GM18507 (cell line): ENCODE measurements at places on chromosomes 13 and 19.

DNA sequence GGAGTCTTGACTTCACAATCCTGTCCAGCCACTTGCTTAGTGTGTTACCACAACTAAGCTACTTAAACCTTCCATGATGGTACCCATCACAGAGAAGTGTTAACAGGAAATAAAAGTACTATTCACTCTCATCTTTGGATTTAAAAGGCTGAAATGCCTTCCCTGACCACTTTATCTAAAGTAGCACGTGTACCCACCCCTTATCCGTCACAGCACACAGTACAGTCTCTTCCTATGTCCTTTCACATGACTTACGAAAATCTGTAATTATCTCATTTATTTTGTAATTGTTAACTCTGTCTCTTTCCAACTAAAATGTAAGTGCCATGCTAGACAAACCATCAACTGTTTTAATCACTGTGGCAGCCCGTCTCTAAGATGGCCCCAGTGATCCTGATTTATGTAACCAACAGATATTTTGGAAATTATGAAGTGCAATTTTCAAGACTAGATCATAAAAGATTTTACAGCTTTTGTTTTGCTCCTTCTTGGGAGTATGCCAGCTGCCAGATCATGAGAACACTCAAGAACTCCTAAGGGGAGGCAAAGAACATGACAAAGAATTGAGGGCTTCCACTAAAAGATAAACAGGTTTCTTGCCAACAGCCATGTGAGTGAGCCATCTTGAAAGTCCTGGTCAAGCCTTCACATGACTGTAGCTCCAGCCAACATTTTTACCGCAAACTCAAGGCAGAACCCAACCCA lies 44.9 kb downstream of the DIAPH3 start:
- DNase-seq, result no peak

DNA sequence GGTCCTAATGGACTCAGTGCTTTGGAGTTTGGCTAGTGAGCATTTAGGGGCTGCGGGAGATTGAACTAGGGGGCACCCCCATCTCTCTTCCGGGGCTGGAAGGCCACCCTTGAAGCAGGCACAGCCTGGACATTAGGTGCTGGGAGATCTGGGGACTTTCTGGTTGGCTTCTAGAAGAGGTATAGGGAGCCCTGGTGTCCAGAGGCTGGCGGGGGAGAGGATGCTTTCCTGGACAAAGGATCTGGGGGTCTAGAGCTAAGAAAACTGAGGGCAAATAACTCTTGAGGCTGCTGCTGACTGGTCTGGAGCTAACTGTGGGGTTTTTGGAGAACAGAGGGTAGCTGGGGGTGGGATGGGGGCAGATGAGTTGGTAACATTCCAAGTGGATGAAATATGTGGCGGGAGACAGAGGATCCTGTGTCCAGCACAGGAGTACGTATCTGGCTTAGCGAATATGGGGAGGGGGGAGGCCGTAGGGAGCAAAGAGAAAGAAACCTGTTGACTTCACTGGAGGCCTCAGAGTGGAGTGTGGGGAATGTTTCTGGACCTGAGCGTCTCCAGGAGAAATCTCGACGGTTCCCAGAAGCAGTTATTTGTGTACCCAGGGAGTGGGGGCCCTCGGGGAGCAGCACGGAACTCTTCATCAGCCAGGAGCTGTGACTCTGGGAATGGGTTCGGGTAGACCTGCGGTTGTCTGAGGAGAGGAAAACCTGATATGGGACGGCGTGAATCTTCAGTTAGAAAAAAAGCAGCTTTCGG lies 1.4 kb downstream of the HNRNPUL1 start:
- DNase-seq, result no peak

DNA sequence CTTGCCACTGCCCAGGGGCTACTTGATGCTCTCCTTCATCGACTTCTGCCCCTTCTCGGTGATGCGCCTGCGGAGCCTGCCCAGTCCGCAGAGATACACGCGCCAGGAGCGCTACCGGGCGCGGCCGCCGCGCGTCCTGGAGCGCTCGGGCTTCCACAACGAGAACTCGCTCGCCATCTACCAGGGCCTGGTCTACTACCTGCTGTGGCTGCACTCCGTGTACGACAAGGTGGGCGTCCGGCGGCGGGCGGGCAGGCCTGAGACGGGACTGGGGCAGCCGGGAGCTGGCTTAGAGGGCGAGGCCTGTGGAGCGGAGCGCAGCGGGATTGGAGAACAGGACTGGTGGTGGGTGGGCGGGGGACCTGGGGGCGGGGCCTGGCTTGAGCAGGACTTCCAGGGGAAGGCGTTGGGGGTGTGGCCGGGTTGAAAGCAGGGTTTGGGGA lies 12.7 kb upstream of the PSMD8 start:
- DNase-seq, result no peak

DNA sequence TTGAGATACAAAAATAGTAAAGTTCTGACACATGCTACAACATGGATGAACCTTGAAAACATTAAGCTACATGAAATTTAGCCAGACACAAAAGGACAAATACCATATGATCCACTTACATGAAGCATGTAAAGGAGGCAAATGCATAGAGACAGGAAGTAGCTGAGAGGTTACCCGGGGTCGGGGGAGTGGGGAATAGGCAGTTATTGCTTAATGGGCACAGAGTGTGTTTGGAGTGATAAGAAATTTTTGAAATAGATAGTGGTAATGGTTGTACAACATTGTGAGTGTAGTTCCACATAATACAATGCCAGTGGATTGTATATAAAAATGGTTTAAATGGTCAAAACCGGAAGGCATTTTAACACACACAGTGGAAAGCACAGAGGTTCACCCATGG lies 4.3 kb downstream of the N4BP2L1 start:
- no peak for DNase-seq

- DNase-seq, result no peak
Observed at GRCh38 chr13:71242201-71242600, 624.8 kb downstream of the DACH1 start.

GRCh38 chr13:43239275-43239840 lies 216.0 kb downstream of the DNAJC15 start:
- DNase-seq, result no peak

- DNase-seq, result no peak
Observed at GRCh38 chr13:75279834-75280369, 202.1 kb downstream of the TBC1D4 start.

GRCh38 chr13:26847281-26847680 lies 86.7 kb upstream of the GPR12 start:
- DNase-seq, result no peak

- DNase-seq, result no peak
Observed at GRCh38 chr19:44696939-44697669, 1.8 kb upstream of the CEACAM16 start.

DNA sequence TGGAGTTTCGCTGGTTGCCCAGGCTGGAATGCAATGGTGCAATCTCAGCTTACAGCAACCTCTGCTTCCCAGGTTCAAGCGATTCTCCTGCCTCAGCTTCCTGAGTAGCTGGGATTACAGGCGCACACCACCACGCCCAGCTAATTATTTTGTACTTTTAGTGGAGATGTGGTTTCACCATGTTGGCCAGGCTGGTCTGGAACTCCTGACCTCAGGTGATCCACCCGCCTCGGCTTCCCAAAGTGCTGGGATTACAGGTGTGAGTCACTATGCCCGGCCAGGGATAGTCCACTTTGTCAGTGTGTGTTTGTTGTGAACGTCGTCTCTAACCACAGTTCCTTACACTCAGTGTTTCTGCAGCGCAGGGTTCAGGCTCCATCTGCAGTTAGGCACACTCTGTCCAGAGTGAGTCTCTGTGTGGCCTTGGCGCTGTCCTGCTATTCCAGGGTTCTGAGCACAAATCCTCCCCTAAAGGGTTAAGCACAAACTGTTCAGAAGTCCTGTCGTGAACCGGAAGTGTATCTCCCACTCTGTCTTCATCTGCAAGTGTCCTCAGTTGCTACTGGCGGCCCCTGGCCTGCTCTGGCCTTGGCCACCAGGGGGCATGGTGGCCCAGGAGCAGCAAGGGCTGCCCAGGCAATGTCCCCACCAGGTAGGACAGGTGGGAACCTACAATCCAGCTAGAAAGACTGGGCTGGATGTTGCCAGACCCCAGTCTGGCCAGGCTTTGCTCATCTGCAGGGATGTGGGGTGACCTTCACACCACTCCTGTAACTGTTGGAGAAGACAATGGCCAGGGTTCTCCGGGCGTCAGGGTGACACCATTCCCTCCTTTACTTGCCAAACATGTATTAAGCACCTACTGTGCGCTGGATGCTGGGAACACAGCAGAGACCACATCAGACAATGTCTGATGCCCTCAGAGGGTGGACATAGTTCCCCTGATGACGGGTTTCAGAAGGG lies 38.8 kb upstream of the GATAD2A start:
- DNase-seq, result peak; percentile 67

DNA sequence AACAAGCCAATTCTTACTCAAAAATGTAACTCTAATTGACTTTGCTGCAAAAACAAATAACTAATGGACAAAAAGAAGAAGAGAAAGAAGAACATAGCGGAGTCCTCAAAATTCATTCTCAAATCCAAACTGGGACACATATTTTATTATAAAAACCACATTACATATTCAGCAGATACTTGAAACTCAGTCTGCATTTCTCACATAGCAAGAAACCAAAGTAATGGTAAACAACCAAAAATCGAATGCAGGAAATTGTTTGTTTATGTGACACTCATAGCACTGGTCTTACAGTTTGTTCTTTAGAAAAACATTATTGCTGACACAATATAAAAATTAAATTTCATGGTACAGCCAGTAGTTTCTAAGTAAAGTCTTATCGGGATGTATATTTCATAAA lies 789.8 kb downstream of the SLITRK6 start:
- no peak for DNase-seq

GRCh38 chr19:48354332-48354992 lies 9.3 kb downstream of the TMEM143 start:
- no peak for DNase-seq

GRCh38 chr13:84902243-84902642 lies 897.0 kb downstream of the SLITRK6 start:
- DNase-seq, result no peak

- DNase-seq, result no peak
Observed at GRCh38 chr13:101230271-101230890, 185.9 kb downstream of the NALCN start.

GRCh38 chr19:46030812-46031550 lies 8.1 kb upstream of the PGLYRP1 start:
- no peak for DNase-seq

DNA sequence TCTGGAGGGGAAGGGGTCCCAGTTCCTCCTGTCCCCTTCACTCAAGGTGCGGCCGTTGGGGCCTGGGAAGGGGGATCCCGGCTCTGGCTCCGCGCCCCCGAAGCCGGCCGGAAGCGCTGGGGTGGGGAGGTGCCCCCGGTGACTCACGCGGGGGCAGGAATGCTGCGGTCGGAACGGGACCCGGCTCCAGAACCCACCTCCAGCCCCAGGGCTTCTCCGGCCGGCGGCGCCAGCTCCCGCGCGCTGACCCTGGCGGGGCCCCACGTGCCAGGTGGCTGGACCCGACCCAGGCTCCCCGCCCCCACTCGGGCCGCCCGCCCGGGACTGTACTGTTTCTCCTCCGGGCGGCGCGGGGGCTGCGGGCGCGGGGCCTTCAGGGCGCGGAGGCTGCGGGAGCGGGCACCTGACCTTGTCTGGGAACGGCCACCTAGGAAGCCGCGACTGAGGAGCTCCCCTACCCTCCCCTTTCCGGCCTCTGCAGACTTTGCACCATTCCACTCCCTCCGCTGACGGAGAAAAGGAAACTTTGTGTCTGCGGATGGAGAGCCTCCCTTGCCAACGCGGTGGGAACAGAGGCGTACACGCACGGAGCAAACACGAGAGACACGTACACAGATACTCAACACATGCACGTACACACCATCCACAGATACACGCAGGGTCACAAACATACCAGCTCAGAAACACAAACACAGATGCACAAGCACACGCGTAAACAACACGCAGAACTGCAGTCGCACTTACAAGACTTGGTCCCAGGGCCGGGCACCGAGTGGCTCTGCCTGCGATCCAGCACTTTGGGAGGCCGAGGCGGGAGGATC lies 7.2 kb downstream of the AXL start:
- DNase-seq, result no peak

GRCh38 chr13:27810461-27810860 lies 18.2 kb downstream of the GSX1 start:
- no peak for DNase-seq

DNA sequence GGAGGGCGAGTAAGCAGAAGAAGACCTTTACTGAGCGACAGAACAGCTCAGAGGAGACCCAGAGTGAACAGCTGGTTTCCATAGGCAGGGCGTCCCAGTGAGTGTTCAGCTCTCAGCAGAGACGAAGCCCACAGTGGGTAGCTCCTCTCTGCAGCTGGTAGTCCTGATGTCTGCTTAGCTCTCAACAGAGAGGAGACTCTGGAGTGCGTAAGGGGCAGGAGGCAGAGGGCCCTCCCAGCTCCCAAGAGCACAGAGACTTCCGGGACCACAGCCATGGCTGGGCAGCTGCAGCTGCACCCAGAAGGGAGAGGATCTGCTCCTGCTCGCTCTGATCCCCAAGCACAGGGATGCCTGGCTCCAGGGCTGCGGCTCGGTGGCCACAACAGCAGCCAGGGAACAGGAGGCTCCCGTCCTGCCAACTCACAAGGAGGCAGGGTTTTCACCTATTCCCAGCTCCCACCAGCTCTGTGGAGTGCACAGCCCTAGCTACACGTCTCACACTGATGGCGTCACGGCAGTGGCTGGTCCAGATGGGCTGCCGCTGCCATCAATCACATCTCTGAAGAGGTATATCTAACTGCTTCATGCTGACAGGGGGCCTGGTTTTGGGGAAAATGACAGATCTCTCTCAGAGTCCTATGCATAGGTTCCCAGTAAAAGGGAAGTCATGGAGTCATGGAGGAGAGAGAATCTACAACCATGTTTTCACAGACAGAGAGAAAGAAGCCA lies 2660.1 kb upstream of the PCDH20 start:
- no peak for DNase-seq

GRCh38 chr19:34308381-34309367 lies 54.3 kb downstream of the GARRE1 start:
- no peak for DNase-seq

- DNase-seq, result no peak
Observed at GRCh38 chr13:99150575-99151361, 49.9 kb upstream of the UBAC2 start.

DNA sequence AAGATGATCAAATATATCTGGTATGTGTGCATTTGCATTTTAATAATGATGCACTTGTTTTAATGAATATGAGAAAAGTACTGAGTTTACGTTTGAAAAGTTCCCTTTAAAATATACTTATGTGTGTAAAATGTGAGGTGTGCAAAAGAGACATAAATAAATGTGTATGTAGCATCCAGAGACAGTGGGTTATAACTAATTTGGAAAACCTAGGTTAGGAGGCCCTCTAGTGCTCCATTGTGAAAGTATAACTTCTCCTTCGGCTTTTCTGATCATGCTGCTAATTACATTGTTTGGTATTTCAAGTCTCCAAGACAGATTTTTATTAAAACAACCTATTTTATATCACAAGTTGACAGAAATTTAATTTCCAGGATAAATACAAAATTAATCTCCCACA lies 30.1 kb downstream of the SCEL start:
- peak; percentile 28 for DNase-seq

- no peak for DNase-seq
Observed at GRCh38 chr13:112168761-112169160, 101.8 kb downstream of the SOX1 start.

GRCh38 chr19:47991191-47991808 lies 670 bp downstream of the BSPH1 start:
- no peak for DNase-seq

GRCh38 chr13:79060216-79060615 lies 345.8 kb downstream of the RBM26 start:
- DNase-seq, result no peak
